AG10803 (cell line): ENCODE measurements at places on chromosomes 3 and 15.

GRCh38 chr3:112038863-112039262 is 4.3 kb downstream of the TMPRSS7 start:
- DNase-seq = peak; percentile 26

GRCh38 chr3:188761964-188762363 is 409.8 kb upstream of the TPRG1 start:
- no peak for DNase-seq

- DNase-seq = no peak
Observed at GRCh38 chr3:120098710-120099109, 4.5 kb upstream of the GSK3B start.

DNA sequence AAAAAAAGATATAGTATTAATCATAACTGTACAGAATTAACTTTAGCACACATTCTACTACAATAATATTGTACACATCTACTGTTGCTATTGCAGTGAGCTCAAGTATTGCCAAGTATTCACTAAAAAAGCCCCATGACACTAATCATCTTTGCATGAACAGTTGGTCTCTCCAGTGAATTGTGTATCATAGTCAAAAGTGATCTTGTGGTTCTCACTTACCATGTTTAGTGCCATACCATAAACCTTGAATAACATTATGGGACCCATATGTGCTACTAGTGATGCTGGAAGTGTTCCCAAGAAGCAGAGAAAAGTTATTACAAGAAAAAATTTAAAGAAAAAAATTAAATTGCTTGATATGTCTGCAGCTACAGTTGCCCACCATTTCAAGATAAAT is 177.1 kb downstream of the PCCB start:
- DNase-seq = no peak

DNA sequence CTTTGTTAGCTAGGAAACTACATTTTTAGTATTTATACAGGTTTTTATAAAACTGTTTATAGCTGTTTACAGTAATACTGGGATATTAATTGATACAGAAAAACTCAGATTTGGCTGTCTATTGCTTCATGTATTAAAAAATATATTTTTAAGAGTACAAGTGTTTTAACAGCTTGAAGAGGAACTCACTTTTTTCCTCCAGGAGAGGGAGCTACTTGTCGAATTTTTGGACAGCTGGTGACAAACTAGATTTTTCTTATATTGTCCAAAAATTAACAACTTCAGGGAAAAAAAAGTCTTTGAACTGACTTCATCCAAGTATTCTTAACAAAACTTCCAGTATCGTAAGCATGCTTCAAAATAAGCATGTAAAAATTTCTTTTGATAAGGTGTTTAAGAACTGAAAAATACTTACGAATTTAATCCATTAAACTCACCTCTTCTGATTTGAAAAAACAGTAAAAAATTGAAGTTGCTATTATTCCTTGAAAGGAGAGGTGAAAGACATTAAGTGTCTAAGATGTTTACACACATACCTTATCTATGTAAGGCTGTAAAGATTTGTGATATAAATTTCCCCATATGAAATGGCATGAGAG is 4.0 kb downstream of the DIPK2A start:
- DNase-seq = peak; percentile 65

DNA sequence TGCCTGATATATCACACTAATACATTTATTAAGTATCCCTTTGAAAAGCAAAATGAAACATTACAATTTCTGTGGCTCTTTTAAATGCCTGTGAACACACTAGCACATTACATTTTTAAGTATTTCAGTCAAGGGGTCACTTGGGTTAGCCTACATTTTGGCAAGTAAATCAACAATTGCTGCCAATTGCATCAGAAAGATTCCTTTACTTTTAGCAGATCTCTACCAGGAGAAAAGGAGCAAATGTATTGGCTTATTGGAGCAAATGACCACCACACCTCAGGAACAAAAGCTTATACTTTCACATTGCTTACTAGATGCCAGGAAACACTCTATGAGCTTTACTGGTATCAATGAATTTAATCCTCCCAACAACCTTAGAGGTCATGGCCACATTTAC is 947.1 kb downstream of the FHIT start:
- DNase-seq = peak; percentile 89

- no peak for DNase-seq
Observed at GRCh38 chr3:53174346-53175250, 13.6 kb downstream of the PRKCD start.

DNA sequence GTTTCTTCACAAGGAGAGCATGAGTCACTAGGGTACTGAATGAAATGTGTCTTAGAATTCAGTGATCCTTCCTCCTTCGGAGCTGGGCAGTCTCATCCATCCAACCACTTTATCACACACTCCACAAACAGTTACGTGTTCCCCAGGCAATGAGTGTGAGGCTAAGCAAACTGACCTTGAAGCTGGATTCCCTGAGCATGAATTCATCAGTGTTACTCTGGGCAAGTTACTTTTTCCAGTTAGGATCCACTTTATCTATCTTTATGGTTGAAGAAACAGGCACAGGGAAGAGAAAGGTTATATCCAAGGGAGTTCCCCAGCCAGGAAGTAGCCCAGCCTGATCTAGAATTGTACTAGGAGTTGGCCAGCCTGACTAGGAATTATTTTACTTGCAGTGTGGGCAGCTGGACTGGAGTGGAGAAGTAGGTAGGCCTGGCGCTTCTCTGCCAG is 17.1 kb upstream of the GCNT3 start:
- DNase-seq = peak; percentile 47

GRCh38 chr3:102026656-102027055 is 177.3 kb downstream of the NFKBIZ start:
- no peak for DNase-seq

DNA sequence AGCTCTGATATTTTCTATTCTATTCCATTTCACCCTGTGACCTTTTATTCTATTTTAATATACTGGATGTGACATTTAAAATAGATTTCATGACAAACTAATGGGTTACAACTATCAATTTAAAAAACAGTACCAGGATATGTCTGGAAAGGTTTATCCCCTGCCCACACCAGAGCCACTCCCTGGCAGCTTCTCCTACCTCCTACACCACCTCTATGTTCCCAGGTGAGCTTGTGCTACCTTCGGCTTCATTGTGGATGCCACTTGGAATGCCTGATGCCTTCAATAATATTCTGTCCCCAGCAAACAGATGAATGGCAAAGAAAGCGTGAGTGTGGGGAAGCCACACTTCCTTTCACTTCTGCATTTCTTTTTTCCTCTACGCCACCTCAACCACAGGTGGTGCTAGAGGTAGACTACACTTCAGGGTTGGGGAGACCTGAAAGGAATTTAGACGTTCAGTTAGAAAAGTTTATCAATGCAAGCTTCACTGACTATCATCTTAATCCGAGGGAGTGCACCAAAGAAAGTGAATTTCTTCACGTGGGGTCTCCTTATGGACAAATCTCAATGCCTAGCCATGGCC is 213.0 kb downstream of the SSR3 start:
- no peak for DNase-seq

GRCh38 chr3:62898530-62899496 is 23.6 kb upstream of the CADPS start:
- no peak for DNase-seq

DNA sequence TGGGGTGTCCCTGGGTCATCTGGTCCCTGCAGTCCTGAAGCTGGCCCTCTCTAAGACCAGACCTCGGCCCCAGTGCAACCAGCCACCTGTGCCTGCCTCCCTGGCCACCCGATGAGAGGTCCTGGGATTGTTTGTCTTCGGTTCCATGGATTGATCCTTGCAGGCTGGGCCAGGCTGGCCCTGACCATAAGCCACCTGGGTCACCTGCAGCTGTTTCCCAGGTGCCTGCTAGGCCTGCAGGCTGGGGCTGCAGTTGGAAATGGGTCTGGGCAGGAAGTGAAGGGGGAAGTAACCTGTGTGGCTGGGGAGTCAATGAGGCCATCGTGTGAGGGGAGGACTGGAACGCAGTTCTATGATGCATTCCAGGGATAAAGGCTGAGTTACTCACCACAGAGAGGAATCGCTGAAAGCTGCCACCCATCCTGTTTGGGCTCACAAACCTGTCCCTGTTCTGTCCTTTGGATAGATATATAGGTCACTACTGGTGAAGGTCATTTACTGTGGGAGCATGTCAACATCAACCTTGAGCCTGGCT is 30.9 kb upstream of the VPS8 start:
- peak; percentile 39 for DNase-seq

DNA sequence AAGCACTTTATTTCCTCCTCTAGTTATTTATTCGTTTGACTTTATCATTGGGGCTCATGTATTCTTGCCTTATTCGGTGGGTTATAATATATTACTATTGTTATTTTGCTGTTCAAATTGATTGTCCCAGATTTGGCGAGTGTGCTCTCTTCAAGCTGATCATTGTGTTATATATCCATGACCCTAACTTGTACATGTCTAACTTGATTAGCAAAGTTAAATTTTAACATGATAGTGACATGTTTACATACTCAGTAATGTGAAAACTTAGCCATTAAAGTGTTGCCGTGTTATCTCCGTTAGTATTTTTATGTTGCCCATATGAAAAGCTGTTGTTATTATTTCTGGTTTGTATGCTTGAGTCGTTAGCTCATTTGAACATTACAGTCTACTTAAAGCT is 327.9 kb downstream of the PTPRG start:
- DNase-seq = no peak

DNA sequence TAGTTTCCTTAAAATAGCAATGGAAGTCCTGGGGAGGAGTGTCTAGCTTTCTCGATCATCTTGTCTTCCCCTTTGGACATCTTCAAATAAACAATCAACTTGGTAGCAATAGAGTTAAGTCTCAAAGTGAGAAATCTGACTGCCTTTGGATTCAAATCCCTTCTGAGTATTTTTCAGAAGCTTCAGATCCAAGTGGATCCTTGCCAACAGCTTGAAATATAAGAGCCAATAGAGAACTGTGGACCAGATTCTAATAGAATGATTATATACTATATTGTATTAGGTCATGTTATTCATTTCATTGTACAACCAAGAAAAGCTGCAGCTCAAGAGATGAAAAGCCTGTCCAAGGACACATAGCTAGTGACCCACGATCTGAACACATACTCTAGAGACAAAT is 60.2 kb downstream of the SYNPR start:
- DNase-seq = no peak

GRCh38 chr3:45508483-45509037 is 86.0 kb upstream of the LIMD1 start:
- no peak for DNase-seq

DNA sequence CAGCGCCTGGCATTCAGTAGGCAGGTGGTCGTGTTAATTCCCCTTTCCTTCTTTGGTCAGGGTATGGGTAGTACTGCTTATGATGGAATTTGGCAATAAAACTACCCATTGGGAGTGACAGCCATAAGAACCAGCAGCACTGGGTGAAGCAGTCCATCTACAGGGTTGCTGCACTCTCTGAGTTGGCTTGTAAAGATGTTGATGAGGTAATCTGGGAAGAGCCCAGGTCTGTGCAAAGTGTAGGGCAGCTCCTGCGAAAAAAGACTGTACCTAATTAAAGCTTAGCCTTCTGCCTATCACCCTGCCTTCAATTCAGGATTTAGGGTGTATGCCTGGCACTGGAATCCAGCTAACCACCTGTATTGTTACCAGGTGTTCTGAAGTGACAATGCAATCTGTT is 4.7 kb upstream of the FETUB start:
- DNase-seq = no peak

GRCh38 chr3:47015151-47015550 is 35.7 kb downstream of the NBEAL2 start:
- DNase-seq = no peak

GRCh38 chr3:134299185-134299887 is 48.7 kb upstream of the RYK start:
- DNase-seq = peak; percentile 46

DNA sequence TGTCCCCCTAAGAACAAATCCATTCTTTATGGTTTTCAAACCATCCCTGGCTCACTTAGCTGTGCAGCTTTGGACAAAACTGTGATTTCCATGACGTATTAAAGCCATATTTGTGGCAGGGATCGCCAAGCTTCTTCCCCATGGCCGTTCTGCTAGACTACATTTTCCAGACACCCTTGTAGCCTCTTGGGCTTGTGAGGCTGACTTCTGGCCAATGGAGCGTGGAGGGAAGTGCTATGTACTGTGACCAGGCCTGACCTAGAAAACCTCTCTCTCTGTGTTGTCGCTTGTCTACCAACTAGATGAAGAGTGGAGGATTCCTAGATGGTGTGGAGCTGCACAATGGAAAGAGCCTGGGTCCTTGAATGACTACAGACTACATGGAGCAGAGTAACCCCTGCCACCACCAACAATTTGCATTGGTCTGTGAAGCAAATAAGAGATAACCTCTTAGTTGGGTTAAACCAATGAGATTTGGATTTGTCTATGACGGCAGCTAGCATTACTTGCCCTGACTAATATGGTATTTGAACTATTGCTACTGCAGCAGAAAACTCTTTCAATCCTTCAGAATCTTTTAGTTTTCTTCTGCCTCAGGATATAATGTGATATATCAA is 22.1 kb upstream of the MGLL start:
- no peak for DNase-seq

DNA sequence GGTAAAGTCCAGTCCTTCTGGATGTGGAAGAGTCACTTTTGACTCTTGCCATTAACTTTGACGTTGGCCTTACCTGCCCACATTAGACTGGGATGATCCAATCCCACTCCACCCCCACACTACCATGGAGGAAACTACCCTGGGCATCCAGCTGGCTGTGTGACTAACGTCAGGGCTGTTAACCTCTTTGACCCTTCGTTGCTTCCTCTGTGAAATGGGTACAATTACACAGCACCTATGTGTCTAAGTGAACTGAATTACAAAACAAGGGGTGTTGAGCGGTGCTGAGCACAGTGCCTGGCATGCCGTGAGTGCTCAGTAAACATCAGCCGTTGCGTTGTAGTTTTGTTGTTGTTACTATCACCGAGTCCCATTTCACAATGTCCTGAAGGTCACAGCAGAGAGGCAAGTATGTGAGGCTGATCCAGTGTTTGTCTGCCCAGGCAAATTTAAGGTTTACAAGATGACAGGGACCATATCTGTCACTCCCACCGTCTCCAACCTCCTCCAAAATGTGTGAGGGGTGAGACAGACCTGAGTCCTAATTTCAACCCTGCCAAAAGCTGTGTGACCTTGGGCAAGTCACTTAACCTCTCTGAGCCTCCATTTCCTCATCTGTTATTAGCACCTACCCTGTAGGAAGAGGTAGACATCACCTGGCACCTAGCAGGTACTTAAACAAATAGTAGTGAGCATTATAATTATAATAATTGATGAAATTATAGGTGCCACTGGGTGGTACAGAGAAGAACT is 20.9 kb downstream of the WNT7A start:
- no peak for DNase-seq

GRCh38 chr15:26901041-26901440 is 34.2 kb downstream of the GABRA5 start:
- DNase-seq = peak; percentile 16

GRCh38 chr3:54865316-54865715 is 62.5 kb downstream of the LRTM1 start:
- DNase-seq = no peak

GRCh38 chr3:157938154-157938779 is 168.0 kb downstream of the SHOX2 start:
- DNase-seq = peak; percentile 75

GRCh38 chr3:11847607-11848006 is 922 bp upstream of the TAMM41 start:
- DNase-seq = no peak
